8988T (cell line): ENCODE measurements at places on chromosomes 5 and 9.
A peak's percentile ranks its signal among the peaks of the same experiment; 100 is the strongest.

DNA sequence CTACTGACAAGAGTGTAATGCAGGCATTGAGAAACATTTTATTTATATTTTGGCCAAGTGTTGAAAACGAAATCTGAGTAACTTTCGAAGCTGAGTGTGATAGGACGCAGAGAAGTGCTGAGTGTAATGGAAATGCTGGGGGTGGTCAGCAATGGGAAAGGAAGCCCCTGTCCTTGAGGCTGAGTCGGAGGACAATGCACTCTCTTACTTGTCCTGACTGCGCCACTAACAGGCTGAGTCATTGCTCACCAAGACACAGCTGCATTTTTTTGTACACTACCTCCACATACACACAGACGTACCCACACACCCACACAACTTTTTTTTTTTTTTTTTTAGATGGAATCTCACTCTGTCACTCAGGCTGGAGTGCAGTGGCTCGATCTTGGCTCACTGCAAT lies 637.7 kb downstream of the SLCO4C1 start:
- DNase-seq = no peak

GRCh38 chr5:125696762-125697161 lies 726.4 kb upstream of the GRAMD2B start:
- DNase-seq = no peak

DNA sequence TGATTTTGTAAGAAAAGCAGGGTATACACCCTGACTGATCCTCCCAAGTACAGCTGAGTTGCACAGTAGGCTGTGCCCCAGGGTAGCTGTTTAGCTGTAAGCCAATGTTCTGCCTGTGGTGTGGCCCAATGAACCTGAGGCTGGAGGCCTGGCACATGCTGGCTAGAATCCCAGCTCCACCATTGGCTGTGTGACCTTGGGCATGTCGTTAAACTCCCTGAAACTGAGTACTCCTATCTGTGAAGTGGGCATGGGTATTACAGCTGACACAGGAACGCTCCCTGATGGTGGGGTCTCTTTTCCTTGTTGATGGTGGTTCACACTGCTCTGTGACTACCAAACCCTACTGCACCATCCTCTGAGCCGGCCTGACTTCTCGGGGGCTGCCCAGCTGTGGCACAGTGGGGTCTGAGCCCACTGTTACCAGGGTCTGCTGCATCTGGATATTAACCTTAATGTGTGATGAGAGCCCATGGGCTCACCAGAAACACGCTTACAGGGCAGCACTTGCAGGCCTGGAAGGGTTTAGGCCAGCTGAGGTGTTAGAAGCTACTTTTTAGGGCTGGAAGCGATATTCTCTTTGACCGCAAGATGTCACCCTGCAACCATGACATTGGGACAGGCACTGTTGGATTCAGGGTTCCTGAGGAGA lies 7.0 kb upstream of the GADD45G start:
- DNase-seq = peak; percentile 44

DNA sequence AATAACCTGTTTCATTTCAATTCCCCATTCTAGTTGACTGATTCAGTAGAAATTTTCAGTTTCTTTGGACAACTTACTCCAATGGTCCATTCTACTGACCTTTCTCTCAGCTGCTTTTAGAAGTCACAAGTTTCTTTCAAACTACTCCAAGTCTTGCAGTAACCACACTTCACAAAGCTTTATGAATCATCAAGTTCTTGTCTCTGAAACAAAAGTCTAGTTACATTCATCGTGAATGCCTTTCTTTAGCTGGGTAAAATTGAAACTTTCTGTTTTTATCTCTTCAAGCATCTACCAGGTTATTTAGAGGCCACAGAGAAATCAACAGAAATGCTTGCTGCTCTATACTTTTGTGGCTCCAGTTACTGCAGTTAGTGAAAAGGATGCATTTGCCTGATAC lies 405.4 kb downstream of the TMEM232 start:
- DNase-seq = no peak

- no peak for DNase-seq
Observed at GRCh38 chr5:174378121-174378874, 332.8 kb downstream of the NSG2 start.

- no peak for DNase-seq
Observed at GRCh38 chr9:21873540-21874221, 71.2 kb downstream of the MTAP start.

DNA sequence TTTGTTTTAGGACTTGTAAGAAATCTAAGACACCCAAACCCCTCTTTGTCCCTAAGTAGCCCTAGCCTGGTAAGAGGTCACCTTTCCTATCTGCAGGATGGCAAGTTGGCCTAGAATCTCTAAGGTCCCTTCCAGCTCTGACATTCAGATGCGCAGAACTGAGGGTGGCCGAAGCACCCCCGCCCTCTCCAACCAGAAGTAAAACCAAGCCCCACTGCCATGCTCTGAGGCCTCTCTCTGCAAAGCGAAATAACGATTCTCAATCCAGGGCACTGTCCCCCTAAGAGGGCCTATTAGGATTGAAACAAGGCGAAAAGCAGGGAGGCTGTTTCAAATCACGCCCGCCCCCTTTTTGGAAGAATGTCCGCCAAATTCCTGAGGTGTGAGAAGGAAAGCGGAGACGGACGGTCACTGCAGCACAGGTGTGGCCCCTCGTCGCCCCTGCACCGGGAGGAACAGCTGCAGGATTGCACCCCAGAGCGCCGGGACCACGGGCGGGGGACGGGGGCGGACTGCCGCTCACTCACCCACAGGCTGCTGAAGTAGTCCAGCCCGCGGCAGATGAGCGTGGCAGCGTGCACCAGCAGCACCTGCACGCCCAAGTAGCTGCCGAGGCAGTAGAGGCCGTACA lies 824 bp downstream of the TMEM245 start:
- no peak for DNase-seq

DNA sequence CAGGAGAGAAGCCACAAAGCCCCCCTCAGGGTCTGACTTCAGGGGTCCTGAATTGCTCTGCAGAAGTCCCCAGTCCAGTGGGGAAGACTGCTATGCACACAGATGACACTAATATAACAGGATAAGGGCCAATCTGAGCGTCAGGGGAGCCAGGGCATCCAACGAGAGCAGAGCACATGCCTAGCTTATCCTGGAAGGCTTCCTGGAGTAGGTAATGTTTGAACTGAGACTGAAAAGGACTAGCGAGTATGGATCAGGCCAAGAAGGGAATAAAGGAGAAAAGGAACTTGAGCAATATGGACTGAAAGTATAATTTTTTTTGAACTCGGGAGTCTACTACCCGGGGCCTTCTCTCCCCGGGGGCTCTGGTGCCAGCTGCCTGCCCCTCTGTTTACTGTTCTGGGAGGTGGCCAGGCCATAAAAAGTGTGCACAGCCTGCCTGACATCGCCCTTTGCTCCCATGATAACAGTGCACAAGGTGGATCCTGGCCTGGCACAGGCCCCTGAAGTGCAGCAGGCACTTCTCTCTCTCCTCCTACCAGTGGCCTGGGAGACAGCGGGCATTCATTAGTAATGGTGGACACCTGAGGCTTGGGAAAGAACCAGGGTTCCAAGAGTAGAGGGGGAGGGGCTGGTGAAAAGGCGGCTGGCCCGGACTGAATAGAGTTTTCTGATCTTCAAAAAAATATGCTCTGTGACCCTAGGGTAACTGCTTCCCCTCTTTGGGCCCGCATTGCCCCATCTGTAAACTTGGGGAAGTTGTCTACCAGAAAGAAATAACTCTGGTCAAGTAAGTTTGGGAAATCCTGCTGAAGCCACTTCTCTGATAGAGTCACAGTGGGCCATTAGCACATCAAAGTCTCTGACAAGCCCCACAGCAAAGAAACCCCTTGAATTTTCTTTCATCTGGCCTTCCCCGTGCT lies 4.6 kb upstream of the SLC6A7 start:
- DNase-seq = no peak

- DNase-seq = no peak
Observed at GRCh38 chr9:135303280-135303647, 176.3 kb upstream of the PPP1R26 start.
